Fibroblast of skin of left biceps (primary cell): ENCODE measurements at places on chromosomes 16 and 17.
A peak's percentile ranks its signal among the peaks of the same experiment; 100 is the strongest.

GRCh38 chr16:69748694-69749345, 5.9 kb downstream of the NOB1 start:
- DNase-seq: no peak

- DNase-seq: no peak
Measured at GRCh38 chr16:87828071-87828906, 41.0 kb downstream of the SLC7A5 start.

GRCh38 chr16:47142821-47143676, 696 bp downstream of the NETO2 start:
- DNase-seq: no peak

- DNase-seq: no peak
Measured at GRCh38 chr17:79224476-79224875, 149.9 kb downstream of the ENGASE start.

DNA sequence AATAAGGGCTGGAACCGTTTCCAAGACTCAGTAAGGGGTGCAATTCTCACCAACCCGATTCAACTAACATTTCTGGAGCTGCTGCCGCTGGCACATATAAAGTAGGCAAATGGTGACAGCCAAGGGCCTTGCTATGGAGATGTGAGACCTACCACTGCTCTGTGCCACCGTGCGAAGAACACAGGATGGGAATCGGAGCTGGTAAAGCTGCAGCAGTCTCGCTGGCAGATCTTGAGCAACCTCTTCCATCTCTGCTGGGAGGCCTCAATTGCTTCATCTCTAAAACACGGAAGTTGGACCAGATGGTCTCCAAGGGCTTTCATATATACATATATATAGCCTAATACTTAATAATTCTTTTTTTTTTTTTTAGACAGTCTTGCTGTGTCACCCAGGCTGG, 128.9 kb upstream of the RCVRN start:
- peak; percentile 42 for DNase-seq
